ENCODE measurements at places on chromosomes 4 and X. TPM values are rescaled to one million over a fixed set of nuclear protein-coding genes. Genes with fewer than 3 reads are reported as not detected.

PFKFB1 gene
- total RNA-seq = 2.6 TPM

SORCS2 gene
- 1.3 TPM for total RNA-seq

SERPINA7 gene
- not detected for total RNA-seq

PROM1 gene
- 106 TPM for total RNA-seq

RAI2 gene
- 12.0 TPM for total RNA-seq

AFP gene
- not detected for total RNA-seq

EDA gene
- 5.0 TPM for total RNA-seq

TRIM61 gene
- total RNA-seq = 0.33 TPM

ETNPPL gene
- not detected for total RNA-seq

UGDH gene
- 134 TPM for total RNA-seq

WDR45 gene
- 95.7 TPM for total RNA-seq
